Activated T-cell treated with anti-CD3 and anti-CD28 coated beads for 24 hours (primary cell): ENCODE measurements at places on chromosomes 7 and 10.
A peak's percentile ranks its signal among the peaks of the same experiment; 100 is the strongest.

DNA sequence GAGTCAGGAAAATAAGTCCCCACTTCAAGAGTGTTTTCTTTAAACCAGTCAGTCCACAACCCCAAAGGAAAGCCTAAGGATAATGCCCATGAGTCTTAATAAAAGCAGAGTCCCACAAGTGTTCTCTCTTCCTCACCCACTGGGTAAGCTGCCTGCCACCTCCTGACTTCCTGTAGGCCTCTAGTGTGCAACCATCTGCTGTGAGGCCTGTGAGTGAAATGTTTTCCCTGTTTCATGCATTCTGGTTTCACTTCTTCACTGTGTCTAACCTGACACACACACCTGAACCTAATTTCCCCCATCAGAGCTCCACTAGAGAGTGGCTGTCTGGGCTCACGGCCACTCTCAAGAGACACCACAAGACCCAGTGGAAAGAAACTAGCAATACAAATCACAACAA lies 38.9 kb upstream of the GDF10 start:
- DNase-seq: peak; percentile 32

GRCh38 chr7:17150018-17150417 lies 148.4 kb upstream of the AHR start:
- DNase-seq: no peak

DNA sequence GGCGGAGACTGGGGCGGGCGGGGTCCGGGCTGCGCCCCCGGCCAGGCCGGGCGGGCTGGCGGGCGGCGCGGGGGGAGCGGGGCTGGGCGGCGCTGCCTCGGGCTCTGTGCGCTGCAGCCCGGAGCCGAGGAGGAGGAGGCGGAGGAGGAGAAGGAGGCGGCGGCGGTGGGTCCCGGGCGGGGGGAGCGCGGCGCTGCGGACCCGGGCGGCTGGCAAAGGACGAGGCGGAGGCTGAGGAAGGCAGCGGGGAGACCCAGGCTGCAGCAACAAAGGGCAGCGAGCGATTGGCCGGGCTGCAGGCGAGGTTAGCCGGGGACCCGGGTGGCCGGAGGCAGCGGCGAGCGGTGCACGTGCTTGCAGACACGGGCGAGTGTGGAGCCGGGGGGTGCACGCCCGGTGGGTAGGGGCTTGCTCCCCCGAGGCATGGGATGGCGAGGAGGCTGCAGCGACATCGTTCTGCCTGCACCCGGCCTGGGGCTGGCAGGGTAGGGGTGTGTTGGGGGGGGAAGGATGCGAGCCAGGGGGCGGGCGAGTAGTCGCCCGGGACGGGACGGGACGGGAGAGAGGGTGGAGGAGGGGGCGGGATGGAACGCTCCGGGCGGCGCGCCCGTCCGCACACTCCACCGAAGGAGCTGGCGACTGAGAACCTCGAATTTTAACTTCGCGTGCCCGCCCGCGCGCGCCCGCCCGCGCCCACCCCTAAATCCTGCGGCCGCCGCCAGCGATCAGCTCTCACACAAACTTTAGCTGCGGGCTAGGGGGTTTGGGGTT lies 844 bp upstream of the KAT6B start:
- no peak for DNase-seq

GRCh38 chr7:26378016-26378415 lies 86.4 kb downstream of the SNX10 start:
- no peak for DNase-seq

DNA sequence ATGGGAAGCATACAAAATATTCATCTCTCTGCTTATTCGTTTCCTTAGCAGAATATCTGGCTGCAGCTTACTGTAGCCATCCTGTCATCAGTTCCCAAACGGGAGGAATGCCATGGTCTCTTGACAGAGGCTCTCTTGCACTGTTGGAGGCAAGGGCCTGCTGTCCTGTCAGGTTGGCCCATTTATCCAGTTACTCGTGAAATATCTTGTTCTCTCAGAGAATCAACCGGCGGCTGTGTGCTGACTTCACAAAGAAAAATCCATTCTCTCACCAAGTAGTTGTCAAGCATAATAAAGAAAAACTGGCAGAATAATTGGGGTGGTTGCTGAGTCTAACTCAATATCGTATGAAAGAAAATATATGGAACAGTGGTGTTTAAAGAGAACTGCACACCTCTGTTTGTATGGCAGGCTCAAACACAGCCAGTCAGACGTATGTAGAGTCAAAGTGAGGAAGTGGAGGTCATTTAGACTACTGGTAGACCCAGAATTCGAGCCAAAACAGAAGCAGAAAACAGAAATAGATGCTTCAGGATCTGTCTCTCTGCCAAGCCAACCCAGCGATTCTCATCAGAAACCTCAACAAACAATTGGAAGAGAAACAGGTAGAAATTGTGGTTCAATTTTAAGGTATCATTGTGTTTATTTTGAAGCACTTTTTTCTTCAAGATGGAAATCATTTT lies 349.2 kb upstream of the PRKCQ start:
- DNase-seq: no peak

DNA sequence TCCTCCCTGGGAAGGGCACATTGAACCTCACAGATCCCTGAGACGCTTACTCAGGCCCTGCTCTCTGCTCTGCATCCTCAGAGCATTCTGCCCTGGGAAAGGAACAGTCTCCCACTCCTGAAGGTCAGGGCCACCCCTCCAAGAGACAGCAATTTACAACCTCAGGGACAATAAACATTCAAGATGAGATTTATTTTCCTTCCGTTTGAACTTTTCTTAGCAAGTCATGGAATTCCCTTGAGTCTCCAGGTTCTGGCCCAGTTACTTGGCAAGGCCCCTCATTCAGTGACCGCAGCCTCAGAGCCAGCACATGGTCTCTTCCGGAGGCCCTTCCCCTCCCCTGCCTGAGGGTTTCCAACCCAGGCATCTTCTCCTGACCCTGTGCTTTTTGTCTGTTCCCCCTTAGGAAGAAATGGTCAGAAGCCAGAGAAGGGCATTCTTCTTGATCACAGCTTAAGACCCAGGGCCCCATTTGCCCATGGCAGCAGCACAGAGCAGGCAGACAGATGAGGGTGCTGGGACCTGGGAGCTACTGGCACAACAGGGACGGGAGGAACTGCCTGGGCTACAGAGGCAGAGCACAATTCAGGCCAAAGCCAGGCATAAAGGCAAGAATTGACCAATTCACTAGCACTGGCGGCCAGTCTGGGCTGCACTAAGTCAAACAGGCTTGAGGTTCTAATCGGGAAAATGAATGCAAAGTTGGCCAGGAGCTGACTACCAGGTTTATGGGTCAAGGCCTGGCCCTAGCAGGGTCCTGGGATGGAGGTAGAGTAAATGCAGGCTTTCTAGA lies 56.7 kb downstream of the VSTM4 start:
- DNase-seq: no peak

DNA sequence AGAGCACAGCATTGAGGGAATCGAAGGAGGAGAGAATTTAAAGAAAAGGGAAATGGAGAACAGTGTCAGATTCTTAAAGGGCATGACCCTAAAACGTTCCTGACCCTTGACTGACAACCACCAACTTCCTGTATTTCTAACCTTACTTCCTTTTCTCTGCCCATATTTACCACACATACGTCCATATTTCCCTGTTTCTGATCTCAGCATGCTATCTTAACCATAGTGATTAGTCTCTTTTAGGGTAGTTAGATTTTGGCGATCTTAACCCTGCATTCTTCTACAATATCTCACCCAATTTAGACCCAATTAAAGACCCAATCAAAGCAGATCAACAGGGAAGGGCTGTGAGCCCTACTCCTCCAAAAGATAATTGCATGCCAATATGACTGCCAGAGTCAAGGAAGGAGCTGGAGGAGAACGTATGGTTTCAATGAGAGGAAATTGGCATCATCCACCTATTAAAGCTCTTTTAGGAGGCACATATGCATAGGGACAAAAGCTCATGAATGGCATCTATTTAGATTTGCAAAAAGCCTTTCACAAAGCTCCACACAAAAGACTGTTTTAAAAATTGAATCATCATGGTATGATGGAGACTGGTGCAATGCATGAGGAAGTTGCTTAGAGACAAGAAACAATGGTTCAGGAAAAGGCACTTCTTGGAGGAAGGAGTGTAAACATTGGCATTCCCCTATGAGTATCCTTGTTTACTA lies 49.0 kb upstream of the ARHGAP12 start:
- DNase-seq: no peak

DNA sequence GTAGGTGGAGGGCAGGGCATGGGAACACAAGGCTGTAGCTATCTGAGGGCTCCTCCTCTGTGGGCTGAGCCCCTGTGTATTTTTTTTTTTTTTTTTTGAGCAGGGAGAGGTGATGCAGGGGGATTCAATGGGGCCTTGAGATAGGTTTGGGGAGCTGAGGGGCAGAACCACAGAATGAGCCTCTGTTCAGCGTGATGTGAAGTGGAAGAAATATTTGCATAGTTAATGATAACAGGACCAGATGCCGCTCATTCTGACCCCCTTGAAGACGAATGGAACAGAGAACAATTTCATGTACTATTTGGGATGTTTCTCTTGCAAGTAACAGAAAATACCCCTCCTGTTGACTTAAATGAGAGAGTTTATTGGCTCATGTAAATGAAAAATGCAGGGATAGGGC lies 69.7 kb upstream of the EMX2 start:
- DNase-seq: no peak

GRCh38 chr10:17793823-17794644 lies 15.1 kb upstream of the MRC1 start:
- no peak for DNase-seq

GRCh38 chr10:48548531-48549135 lies 56.2 kb downstream of the ARHGAP22 start:
- no peak for DNase-seq

GRCh38 chr10:681670-682318 lies 7.7 kb downstream of the DIP2C start:
- DNase-seq: no peak

DNA sequence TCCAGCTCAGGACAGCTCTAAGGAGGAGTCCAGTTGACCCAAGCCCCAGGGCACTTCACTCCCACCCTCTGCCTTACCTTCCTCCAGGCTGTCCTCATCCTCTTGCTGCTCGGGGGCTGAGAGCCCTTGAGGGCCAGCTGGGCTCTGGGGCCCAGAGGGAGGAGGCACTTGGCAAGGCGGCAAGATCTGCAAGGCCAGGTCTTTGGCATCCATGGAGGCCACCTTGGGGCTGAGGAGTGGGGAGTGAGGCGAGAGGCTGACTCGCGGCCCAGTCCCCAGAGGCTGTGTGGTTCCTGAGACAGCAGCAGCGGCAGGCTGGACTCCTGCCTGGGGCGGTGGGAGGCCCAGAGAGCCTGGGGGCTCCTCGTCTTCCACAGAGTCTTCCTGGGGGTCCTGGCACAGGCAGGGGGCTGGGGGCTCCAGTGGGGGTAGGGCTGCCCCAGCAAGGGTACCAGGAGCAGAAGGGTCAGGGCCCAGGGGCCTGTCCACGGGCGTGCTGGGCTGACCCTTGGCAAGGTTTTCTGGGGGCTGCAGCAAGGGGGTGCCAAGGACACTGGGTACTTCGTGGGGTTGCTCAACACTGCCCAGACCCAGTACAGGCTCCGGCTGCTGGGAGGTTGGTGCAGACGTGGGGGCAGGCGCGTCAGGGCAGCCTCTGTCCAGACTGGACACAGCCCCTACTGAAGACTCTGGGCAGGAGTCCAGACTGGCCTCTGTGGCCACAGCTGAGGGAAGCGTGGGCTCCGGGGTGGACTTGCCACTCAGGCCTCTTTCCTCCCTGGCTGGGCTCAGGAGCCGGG lies 6.5 kb downstream of the NACAD start:
- no peak for DNase-seq
